ENCODE measurements at places on chromosomes 2 and 18.

DNA sequence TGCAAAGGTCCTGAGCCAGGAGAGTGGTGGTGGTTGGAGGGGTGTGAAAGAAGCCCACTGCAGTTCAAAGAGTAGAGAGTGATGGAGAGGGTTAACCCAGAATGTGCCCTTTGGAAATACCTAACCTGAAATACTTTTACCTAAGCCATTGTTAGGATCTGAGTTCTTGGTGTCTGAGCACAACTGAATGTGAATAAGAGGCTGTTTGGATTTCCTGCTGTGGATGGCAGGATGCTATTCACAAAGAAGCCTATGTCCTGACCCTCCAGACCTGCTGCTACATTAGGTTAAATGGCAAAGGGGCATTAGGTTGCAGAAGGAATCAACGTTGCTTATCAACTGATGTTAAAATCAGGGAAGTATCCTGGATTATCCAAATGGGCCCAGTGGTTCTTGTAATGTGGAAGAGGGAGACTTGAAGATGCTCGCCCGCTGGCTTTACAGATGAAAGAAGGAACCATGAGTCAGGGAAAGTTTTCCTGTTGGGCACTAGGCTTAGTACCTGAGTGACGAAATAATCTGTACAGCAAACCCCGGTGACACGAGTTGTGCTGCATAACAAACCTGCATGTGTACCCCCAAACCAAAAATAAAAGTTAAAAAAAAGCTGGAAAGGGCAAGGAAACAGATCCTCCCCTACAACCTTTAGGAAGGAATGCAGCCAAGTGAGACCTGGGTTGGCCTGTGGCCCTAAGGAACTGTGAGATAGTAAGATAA, 27.2 kb downstream of the ITGA6 start:
- DNase-seq = no peak

DNA sequence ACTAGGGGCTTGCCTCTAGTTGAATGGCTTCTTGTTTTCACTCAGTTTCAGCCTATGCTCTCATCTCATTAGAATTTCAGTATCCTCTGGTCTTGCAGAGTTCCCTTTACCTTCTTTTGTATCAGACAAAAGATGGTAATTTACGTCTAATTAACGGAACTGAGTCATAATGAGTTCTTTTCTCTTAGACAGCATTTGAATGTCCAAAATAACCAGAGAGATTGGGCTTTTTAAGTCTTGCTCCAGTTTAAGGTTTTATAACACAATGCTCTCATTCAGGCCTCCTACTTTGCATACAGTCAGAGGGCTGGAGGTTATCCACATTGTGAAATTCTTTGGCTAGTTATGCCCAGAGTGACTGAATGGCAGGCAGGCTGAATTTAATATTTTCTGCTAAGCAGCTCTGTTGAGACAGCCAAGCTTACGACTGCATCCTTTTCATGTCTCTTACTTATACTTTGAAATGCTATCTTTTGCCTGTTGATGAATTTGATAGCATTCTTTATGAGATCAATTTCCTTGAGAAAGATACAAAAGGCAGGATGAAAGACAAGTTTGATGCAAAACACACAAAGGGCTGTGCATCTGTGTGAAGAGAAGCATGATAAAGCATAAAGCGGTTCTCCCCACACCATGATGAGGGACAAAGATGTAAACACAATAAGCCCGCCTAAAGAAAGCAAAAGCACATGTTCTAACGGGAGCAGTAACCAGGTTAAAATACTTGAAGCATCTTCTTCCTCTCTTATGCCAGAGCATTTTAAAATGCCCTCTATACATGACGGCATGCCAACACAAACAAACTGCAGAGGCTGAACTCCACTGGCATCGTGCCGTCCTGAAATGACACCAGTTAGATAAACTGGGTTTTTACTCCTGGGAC, 90.0 kb downstream of the CDH2 start:
- peak; percentile 39 for DNase-seq

- no peak for DNase-seq
Measured at GRCh38 chr2:233455006-233455405, 100.7 kb downstream of the DGKD start.

GRCh38 chr2:174544156-174544555, 53.4 kb downstream of the WIPF1 start:
- DNase-seq = no peak

DNA sequence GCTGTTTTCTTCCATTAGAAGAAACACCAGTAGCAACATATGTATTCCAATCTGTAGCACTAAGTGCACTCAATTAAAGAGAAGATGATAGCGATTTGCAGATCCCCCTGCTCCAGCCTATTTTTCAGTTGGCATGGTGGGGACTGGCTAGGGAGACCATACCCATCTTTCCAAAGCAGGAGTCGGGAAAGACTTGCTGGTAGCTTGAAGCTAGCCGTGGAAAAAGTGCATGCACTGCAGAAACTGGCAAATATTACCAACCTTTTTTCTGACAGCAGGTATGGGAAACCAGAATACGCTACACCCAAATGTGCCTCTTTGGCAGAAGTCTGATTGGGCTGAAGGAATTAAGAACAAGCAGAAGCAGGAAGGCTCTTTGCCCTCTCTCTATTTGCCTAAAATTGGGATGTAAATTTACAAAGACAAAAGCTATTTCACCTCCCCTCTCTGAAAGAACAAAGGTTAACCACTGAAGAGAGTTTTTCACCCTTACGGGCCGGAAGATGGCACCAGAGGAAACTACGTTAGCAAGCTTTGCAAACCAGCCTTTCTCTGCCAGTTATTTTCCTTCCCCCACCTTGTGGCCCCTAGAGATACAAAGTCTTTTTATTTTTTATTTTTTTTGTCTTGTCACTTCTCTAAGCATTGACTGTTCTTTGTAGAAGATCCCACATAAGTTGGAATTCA, 273.1 kb downstream of the DLGAP1 start:
- no peak for DNase-seq

DNA sequence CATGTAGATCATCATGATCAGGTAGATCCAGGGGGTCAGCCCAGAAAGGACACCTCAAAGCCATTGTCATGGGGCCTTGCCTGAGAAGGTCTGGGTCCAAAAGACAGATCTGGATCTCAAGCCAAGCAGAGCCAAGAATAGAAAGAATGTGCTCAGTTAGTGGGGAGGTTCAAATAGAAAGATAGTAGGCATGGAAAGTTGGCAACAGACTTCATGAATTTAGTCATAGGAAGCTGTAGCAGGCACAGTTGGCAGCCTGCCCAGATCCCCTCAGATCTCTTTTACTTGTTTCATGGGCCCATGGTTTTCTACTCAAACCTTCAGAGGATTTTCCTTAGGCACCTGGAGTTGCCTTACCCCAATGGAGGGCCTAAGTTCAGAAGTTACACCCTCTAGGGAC, 767.0 kb downstream of the SLC4A3 start:
- no peak for DNase-seq

DNA sequence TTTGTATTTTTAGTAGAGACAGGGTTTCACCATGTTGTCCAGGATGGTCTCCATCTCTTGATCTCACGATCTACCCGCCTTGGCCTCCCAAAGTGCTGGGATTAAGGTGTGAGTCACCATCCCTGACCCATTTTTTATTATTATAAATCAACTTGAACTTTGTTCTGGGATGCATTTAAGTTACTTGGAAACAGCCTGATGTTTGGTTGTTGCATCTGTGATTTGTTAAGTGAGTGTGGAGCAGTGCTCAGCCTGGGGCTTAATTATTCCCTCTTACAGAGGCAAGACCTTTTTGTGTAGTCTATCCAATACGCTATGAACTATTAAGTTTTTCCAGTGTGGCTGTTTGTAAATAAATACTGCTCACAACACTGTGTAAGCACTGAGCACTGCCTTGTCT, 32.6 kb downstream of the MTA3 start:
- DNase-seq = no peak

DNA sequence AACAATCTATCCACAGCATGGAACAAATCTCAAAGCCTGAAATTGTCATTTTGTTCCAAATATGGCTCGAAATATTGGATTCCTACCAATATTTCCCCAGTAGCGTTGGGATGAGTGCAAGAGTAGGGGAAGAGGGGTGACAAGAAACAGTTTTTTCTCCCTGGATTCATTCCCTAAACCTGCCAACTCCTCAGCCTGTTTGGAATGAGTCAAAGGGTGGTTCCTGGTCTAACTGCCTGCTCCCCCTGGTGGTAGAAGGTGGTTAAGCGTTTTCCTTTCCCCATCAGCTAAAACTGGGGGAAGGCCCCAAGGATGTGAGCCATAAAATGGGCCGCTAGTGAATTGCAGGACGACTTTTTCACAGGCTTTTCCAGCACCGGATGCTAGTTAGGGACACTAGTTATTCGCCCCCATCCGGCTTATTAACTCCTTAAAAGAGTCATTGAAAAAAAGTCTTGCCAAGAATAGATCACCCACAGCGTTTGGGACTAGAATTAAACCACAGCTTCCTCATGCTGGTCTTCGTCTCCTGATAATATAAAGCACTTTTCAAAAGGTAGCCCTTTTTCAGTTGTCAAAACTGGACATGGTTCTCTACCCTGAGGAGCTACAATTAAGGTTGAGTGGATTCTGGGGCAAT, 72.5 kb downstream of the DHRS9 start:
- DNase-seq = peak; percentile 35

DNA sequence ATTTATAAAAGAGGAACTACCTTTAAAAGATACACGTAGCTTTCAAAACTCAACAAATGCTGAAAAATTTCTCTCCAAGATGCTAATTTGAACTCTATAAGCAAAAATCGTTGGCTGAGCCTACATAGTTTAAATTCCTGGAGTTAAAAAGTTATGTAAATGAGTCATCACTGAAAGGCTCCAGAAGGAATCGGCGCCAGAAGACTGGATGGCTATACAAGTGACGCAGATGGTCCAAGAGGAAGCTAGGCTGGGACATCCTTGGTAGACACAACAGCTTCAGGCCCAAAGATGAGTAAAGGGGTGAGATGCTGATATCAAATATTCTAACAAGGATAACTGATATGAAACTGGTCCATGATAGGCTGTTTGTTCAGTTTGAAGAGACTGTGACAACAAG, 22.8 kb upstream of the DNAH6 start:
- DNase-seq = no peak

DNA sequence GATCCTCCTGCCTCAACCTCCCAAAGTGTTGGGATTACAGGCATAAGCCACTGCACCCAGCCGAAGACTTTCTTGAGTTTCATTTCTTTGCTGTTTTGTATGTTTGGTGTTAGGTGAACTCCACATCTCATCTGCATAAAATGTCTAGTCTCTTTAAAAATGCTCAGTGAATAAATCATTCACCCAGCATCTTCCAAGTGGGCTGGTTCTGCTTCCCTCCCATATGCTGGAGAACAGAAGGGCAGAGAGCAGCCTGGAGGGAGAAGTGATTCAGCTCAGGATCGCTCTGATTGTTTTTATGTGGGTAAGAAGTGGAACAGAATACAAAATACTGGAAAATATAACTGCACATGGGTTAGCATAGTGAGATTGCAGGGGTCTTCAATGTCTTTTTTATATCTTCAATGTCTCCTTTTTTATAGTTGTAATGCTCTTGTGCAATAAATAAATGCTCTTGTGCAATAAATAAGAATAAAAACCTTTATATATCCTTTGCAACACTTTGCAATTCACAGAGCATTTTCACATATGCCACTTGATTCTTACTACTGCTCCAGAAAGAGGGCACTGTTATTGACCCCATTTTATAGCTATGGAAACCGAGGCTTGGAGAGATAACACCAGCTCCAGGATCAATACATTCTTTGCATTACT, 253.0 kb upstream of the NCKAP5 start:
- no peak for DNase-seq

GRCh38 chr2:211957799-211958198, 580.8 kb downstream of the ERBB4 start:
- no peak for DNase-seq

- no peak for DNase-seq
Measured at GRCh38 chr2:28108143-28108542, 217.6 kb downstream of the BABAM2 start.

DNA sequence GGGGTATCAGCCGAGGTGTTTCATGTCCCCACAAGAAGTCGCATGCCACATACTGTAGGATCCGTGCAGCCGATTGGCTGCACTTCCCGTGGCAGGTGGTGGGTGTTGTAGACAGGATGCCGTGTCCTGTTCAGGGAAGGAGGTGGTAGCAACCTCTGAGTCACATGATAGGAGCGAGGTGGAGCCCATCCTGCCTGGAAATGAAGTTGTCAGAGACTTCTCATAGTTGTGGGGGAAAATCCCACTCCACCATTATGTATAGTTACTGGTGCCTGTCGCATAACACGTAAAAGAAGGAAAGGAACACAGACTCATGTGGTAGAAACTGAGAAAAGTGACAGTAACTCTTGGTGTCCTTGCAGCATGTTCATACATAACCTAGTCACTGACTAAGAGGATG, 91.4 kb upstream of the IL1R2 start:
- no peak for DNase-seq

GRCh38 chr18:79983793-79984192, 4.6 kb downstream of the TXNL4A start:
- no peak for DNase-seq

DNA sequence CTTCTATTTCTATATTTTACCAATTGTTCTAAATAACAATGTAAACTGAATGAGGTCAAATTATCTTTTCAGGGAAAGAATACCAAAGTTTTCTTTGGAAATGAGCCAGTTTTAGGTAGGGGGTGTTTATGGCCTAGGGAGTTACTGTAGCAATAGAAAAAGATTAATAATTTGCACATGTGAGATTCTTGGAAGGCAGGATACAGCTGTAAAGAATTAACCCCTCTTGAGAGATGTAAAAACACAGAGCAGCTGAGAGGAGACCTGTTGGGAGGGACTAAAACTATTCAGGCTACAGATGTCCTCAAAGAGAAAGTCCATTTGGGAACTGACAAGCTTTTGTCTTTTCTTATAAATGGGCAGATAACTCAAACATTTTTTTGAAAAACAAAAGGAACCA, 182.2 kb downstream of the FIGN start:
- DNase-seq = no peak

DNA sequence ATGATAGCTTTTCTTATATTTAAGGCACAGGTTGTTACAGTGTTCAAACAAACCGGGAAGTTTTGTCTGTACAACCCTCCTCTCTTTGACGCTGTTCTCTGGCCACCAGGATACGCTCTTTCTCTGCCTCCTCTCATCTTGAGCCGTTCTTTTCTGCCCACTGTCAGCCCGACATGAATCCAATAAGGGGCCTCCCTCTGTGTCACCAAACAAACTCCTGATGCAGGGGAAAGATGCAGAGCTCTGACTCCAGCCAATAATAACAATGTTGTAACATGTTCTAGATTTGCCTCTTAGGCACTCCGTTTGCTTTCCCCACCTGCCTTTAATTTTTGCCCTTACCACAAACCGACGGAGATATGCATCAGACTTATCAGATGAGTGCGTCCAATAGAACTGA, 449.3 kb downstream of the SLC4A3 start:
- DNase-seq = peak; percentile 10

DNA sequence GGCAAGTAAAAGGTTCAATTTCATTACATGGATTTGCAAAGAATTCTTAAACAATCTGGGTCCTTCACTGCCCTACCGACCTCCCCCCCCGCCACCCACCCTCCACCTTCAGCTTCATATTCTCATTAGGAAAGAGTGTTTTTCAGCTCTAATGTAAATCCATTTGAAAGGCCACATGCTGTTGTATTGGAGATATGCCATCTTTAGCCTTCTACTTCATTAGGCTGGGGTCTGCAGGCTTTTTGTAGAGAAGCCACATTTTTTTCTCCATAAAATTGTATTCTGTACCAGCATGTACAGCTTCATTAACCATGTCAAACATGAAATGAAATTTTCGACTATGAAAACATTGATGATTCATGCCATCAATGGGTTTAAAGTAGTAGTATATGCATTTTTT, 42.8 kb upstream of the THUMPD2 start:
- DNase-seq = no peak

GRCh38 chr2:45605116-45605515, 6.0 kb downstream of the SRBD1 start:
- no peak for DNase-seq

All from prostate gland (tissue), 2 donors.